ENCODE measurements at places on chromosomes 7 and 10.

GRCh38 chr7:22113041-22113440 lies 167.3 kb upstream of the CDCA7L start:
- DNase-seq = no peak

GRCh38 chr7:130962109-130962508 lies 228.1 kb upstream of the KLF14 start:
- DNase-seq = no peak

GRCh38 chr10:99297033-99297432 lies 32.1 kb upstream of the CNNM1 start:
- no peak for DNase-seq

DNA sequence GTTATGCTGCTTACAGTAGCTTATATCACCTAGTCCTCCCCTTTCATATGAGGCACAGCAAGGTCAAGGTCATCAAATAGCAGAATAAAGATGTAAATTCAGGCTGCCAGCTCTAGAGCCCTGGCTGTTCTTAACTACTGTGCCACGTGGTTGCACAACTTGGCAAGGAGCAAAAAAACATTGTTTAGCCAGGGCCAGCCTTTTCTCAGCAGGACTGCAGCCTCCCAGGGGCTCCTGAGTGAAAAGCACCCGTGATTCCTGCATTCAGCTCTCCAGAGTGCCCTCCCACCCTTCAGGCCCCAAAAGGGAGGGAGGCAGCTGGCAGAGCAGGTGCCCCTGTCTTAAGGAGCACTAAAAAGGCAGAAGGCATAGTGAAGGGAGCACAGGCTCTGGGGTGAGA lies 31.8 kb upstream of the TM9SF3 start:
- no peak for DNase-seq

DNA sequence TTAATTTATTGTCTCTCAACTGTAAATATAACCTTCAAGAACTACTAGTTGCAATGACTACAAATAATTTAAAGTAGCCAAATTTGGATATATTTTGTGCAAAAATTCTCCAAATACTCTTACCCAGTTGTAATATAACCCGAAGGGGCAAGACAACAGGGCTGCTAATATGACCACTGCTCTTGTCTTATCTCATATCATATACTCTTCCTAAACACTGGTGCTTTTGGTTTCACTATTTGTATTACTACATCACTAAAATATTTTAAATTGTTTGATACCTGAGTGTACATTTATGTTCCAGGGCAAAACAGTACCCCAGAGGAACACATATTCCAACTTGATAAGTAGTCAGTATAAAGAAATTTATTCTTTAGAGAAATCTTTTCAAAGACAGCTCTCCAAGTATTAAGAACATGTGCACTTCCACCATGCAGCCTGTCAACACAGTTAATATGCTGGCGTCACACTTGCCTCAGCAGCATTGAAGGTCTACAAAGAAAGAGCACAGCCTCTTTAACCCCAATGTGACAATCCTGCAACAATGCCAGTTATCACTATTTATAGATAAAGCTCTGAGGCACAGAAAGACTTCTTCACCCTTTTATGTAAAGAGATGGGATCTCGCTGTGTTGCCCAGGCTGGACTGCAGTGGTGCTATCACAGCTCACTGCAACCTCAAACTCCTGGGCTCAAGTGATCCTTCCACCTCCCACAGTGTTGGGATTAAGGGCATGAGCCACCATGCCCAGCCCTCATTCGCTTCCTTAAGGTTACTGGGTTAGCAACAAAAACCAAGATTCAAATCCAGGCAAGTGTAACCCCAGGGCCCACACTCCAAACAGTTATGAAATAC lies 37.8 kb downstream of the RHEB start:
- DNase-seq = no peak

GRCh38 chr10:103277713-103278536 lies 987 bp downstream of the INA start:
- no peak for DNase-seq

DNA sequence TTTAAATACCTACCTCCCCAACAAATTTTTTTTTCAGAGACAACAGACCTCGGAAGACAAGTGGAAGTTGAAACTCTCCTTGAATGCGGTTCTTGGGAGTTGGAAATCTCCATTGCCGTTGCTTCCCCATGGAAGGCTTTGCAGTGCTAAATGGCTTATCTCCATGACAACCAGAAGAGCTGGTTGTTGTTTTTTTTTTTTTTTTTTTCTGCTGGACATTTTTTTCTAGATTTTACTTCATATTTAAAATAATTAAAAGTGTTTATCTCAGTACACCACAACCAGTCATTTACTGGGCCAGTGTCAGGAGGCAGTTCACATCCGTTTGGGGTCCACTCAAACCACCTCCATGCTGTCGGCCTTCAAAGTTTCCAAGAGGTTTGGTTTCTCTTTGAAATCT lies 348.5 kb upstream of the PRKCQ start:
- no peak for DNase-seq

- no peak for DNase-seq
Observed at GRCh38 chr10:3385487-3385886, 212.9 kb upstream of the PITRM1 start.

DNA sequence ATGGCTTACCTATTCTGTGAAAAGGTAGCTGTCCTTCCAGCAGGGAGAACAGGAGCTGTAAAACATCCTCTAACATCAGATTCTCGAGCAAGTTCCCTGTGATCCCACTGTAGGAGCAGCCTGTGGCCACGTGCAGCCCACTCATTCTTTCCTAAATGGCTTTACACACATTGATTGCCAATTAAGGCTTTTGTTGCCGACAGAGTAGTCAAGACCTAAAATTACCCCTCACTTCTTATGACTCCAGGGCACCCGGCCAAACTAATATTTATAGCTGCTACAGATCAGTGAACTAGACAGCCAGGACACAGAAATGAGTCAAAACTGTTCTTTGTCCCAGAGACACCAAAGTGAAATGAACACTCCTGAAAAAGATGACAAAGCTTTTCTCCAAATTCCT lies 832.1 kb downstream of the SORCS3 start:
- no peak for DNase-seq

GRCh38 chr7:98294326-98294725 lies 12.8 kb downstream of the BRI3 start:
- DNase-seq = no peak

DNA sequence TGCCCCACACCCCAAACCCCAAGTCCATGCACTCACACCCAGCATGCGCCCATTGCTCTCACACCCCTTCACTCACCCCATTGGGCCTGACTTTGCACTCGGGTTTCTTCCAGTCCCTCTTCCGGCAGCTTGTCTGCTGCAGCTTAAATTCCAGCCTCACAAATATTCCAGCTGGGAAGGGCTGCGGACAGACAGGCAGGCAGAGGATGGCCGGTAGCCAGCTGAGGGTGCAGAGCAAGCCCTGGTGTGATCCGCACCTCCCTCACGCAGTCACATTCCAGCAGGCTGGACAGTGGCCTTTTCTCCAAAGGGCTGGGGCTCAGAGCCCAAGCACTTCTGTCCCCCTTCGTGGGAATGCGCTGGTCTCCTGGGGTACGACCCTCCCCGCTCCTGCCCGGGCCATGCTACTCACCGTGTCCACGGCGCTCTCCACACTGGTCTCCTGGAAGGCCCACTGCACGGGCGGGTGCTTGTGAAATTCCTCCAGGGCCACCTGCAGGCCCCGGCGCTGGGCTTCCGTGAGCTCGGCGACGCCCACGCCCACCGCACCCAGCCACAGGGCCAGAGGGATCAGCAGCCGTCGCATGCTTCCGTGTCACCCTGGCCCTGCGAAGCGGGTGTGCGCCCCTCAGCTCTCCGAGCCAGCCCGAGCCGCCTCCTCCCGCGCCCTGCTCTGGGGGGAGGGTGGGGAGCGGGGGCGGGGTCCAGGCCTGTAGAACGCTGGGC lies 1.2 kb downstream of the RARRES2 start:
- no peak for DNase-seq

DNA sequence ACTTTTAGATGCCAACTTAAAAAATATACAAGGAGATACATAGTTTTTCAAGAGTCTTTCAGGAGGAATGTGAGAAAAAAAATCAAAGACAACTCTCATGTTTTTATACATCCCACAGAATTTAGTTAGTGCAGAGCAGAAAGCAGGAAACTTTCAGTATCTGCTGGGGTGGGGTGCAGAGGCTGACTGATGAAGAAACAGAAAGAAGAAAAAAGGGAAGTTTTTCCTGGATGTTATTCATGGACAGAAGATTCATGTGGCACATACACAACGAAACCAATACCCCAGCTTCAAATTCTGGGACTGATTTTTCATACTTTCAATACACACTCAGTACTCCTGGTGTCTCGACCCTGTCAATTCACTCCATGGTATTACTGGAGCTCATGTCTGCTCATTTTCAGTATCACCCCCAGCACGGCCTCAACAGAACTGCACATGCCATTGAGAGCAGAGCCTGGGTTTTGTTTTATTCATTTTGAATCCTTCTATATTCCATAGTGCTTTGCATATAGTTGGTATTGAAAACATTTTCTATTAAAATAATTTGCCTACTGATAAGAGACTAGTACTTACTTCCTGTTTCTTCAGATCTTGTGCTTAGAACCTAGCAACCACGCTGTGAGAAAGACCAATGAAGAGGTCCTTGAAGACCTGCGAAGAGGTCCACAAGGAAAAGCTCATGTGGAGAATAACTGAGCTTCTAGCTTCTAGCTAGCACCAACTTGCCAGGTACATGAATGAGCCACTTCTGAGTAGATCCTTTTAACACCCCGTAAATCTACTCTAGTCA lies 49.0 kb downstream of the NDUFB2 start:
- DNase-seq = no peak

DNA sequence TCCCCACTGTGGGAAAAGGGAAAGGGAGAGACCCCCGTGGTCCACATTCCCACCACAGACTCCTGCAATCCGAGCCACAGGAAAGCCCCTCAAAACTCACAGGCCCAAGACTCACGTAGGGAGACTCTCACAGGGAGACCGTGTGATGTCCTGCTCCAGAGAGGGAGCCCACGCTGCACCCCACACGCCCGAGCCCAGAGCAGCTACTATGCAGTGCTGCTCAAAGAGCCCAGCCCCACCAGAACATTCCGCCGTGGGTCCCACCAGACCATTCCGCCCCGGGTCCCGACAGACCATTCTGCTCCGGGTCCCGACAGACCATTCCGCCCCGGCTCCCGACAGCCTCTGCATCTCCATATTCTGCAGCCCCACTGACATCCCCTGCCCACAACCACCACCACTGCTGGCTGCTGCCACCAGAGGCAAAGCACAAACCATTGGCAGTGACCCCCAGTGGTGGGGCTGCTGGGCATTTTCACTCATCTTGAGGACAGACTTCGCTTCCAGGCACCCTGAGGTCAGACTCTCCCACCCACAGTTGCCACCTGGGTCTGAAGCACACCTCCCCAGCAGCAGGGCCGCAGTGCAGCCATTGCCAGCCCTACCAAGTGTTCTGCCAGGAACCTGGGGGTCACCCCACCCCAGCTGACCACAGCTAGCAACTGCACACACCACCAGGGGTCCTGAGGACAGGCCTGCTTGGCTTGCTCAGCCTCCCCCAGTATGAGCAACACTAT lies 625.4 kb upstream of the FOXK1 start:
- no peak for DNase-seq

GRCh38 chr7:120805636-120806388 lies 52.1 kb downstream of the TSPAN12 start:
- DNase-seq = peak; percentile 14

DNA sequence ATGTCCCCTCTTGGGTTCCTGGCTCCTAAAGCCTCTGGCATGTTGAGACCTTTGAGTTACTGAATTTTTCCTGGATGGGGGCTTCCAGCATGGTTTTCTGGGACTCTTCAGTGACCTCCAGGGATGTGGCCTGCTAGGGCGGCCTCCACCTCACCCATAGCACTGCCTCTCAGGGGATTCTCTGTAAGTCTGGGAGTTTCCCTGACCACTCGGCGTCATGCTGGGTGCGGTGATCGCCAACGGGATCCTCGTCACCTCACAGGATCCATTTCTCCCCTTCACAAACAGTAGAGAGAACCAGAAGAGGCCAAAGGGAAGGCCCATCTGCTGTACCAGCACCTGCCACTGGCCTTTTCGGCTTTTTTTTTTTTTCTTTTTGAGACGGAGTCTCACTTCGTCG lies 84.3 kb downstream of the NPTX2 start:
- DNase-seq = no peak

- DNase-seq = peak; percentile 45
Observed at GRCh38 chr7:10940704-10941355, 32.8 kb upstream of the PHF14 start.

Data from CD8-positive, alpha-beta memory T cell (primary cell).